ENCODE measurements at places on chromosomes 6 and 20.

DNA sequence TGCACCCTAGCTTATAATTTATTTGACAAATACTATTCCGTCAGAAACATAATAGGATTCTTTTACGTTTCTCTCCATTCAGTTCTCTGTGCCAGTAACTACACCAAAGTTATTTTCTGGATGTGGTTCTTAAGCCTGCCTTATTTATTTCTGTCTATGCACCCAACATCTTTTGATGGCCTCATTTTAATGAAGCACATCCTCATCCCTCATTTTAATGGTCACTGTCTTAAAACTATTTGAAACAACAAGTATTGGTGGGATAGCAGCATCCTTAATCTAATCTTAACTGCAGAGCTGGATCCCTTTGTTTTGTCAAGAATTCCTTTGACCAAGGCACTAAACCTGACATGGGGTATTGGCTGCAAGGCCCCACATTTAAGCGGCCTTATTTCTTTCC is 11.0 kb downstream of the FAM135A start:
- no peak for DNase-seq

DNA sequence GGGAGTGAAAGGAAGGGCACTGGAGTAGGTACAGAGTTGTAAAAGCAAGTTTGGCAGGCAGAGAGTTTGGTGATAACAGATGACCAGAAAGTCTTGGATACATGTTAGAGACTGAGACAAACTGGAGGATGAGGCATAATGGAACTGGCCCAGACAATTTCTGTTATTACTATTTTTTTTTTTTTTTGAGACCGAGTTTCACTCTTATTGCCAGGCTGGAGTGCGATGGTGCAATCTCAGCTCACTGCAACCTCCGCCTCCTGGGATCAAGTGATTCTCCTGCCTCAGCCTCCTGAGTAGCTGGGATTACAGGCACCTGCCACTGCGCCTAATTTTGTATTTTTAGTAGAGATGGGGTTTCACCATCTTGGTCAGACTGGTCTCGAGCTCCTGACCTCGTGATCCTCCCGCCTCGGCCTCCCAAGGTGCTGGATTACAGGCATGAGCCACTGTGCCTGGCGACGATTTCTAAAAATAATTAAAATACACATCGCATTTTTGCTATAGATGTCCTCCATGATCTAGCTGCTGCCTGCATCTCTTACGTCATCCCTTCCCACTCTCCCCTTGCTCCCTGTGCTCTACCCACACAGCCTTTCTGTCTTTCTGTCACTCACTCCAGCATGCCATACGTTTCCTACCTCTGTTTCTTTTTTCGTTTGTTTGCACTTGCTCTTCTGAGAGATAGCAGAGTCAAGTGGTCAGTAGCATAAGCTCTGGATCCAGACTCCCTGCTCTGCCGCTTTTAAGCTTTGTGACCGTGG is 23.5 kb downstream of the MAPK14 start:
- DNase-seq, result no peak

DNA sequence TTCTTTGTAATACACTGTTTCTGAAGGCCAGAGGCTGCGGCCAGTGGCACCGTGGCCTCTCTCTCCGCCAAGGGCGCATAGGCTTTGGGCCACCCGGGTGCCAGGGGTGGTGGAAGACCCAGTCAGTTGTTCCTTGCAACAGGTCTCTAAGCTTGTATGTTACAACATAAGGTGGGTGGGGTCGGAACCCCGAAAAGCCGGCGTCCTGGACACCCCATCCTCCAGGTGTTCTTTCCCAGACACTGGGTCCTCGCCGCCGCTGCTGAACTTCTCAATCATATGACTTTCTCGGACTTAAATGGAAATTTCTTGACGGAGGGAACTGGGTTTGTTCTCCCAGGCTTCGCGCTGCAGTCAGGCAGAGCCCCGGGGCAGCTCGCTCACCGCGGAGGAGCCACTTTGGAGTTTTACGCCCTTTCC is 983 bp upstream of the KCNQ5 start:
- DNase-seq, result no peak

DNA sequence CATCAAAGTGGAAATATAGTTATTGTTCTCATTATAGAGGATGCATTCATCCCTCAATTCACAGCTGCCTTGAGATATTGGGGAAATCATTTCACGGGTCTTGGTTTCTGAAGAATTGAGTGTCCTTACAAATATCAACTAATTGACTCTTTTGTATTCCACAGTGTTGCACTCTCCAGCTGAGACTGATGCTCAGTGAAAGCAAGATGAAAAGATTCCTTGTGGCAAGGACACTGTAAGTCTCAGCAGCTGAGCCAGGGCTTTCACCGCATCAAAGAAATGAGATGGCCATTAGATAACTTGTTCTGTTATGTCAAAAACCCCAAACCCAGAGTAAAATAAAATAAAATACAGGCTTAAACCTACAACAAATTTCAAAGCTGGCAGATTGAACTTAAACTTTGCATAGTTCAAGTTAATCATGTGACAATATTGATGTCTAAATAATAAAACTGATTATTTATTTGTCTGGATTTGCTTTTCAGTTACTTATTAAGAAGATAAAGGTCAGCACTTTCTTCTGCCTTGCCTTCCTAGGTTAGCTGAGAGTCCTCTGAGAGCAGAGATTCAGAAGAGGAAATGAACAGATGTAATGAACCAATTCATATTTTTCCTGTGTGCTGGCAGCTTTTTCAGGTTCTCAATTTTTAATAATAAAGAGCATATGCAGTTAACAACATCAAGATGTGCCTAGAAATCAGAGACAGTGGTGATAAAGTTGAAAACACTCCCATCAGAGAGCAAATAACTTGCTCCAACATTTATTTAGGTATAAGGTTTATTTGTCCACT is 82.4 kb upstream of the SMLR1 start:
- DNase-seq, result no peak

GRCh38 chr6:67630146-67630545 is 1004.9 kb upstream of the ADGRB3 start:
- DNase-seq, result no peak

- DNase-seq, result no peak
These were observed 17.5 kb upstream of the MYCT1 start for GRCh38 chr6:152680151-152680550.

GRCh38 chr20:58938078-58938477 is 43.0 kb upstream of the NELFCD start:
- DNase-seq, result no peak

GRCh38 chr6:168937054-168937453 is 316.6 kb downstream of the THBS2 start:
- DNase-seq, result no peak

GRCh38 chr20:7772371-7772770 is 167.9 kb downstream of the HAO1 start:
- DNase-seq, result no peak

- no peak for DNase-seq
These were observed 557.2 kb upstream of the AGPAT4 start for GRCh38 chr6:161830866-161831616.

GRCh38 chr6:83431545-83432155 is 799 bp upstream of the ME1 start:
- DNase-seq, result no peak

- no peak for DNase-seq
These were observed 231.6 kb downstream of the TFAP2B start for GRCh38 chr6:51049983-51050877.

DNA sequence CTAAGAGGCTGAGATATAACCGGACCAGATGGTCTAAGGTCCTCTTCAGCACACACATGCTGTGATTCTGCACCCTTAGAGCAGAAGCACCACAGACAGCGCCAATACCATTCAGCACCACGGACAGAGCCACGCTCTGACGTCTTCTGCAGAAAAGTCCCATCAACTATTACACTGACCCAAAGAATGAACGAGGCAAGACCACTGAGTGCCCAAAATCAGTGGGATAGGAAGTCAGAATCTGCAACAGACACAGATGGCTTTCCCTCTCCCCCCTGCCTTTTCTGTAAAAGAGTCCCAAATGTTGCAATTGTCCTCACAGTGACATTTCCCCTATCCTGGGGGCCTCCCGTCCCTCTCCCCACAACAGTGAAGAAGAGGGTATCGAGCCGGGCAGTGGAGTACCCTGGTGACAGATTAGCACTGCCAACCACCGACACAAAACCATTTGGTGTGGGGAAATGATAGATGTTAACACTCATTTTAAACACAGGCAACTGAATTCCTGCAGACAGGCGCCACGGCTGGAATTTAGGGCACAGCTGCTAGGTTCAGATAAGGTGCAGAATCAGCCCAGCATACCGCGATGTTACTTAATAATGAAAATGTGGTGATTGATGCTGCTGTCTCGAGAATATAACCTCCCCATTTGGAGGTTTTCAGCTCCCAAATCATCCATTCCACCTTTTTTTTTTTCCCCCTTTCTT is 66.6 kb upstream of the CTNNBL1 start:
- peak; percentile 14 for DNase-seq

DNA sequence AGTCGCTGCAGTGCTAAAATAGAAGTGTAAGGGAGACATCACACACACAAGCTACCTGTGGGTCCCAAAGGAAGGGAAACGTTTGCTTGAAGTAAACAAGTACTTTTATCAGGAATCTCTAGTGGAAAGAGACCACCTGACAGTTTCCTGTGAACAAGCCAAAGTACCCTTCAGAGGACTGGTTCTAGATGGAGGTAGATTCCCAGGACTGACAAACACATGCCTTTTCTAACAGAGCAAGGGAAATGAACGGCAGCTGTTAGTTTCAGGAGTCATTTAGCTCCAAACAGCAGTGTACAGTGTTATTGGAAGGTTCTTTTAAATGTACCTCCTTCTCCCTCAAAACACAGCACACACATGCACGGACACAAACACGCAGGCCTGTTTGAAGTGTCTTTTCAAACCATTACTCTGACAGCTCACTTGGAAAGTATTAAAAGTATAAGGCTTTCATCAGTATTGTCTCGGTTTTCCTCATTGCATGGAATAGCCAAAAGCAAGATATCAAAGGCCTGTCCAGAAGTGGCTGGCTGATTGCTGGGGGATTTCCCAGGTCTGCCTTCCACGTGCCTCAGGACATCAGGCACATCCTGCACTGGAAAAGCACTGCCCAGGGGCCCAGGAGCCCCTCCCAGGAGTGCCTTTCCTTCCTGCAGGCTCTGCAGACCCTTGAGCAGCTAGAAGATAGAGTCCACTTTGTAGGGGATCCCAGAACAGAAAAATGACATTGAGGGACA is 393.2 kb upstream of the SOX4 start:
- no peak for DNase-seq

GRCh38 chr6:139161169-139161568 is 26.3 kb downstream of the HECA start:
- DNase-seq, result no peak

DNA sequence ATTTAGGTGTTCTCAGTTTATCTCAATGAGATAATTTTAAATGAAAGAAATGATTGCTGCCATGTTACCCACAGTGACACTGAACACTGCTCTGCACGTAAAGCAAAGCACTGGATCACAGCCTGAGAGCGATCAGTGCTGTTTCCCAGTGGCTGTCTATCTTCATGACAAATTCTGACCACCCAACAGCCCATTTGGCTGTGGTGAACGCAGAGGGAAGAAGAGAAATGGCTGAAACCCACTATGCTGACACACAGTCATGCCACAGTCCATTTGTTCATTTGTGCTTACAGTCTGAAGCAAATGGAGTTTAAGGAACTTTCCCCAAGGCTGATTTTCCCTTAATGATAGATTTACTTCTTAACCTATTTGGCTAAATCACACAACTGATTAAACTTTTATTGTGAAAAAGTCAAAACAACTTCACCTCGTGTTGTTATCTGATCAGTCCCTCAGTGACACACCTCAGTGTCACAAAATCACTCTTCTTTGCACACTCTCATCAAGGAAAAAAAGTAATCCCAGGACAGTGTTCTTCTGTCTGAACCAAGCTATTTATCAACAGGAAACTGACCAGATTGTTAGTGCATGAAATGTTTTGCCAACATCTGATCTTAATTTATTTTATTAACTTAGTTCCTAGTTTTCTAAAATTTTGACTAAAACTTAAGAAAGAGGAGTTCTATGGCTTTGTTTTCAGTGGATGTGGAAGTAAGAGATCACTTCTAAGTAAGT is 225.1 kb downstream of the TBX18 start:
- DNase-seq, result no peak

GRCh38 chr6:167579806-167580618 is 246.7 kb upstream of the AFDN start:
- DNase-seq, result no peak

GRCh38 chr6:86118271-86118670 is 475.6 kb upstream of the SYNCRIP start:
- DNase-seq, result no peak

- DNase-seq, result no peak
These were observed 1.7 kb downstream of the NUDT3 start for GRCh38 chr6:34390531-34391472.

- DNase-seq, result no peak
These were observed 183.1 kb upstream of the RREB1 start for GRCh38 chr6:6924708-6925107.

DNA sequence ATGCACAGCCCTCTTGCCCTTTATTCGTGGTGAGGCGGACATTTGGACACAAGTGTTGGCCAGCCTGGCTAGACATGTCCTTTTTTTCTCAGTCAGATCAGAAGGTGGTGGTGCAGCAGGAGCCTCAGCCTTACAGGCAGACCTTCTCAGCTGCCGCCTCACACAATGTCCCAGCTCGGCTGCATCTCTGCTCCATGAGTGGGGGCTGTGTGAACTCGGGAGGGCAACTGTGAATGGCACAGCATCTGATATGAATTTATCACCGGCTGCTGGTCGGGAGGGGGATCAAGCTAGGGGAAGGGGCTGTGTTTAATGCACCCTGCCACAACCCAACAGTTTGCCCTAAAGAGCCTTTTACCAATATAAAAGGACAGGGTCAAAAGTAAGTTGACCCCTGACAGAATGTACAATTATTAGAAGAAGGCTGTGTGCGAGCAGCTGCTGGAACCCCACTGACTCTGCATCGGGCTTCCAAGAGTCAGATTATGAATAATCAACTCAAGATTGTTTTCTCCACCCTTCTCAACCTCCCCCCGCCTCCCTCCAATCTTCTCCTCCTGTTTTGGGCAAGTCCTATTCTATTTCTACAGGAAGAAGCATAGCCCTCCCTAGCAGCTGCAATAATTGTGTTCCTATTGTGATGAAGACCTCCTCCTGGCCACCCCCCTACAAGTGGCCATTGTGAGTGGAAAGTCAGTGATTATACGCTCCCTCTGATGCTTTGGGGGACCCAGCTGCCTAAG is 245.2 kb downstream of the PKHD1 start:
- DNase-seq, result no peak

GRCh38 chr20:52746190-52746589 is 226.0 kb upstream of the TSHZ2 start:
- no peak for DNase-seq

DNA sequence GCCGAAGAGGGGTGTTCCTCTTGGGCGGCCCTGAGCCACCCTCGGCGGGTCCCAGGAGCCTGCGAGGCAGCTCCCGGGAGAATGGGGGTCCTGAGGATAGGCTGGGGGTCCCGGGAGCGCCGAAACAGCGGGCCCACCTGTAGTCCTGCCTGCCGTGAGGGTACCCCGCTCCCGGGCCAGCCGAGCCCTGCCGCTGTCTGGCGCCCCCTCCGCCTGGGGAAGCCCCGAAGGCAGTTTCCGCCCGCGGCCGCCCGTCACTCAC is 280 bp downstream of the SPATA2 start:
- DNase-seq, result no peak

DNA sequence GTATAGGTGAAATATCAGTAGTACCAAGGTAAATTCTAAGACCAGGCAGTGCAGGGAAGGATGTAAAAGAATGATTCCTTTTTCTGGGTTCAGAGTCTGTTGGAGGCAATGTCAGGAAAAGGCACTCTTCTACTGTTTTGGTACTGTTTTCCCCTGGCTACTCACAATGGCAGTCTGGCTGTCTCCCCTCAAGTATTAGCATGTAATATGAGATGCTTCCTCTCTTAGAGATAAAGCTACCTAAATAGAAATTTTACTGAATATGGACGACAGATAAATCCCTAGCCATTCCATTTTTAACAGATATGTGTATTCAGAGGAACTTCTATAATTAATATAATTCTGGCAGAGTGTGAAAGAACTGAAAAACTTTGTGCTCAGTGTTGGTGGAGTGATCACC is 3.5 kb downstream of the RNF8 start:
- DNase-seq, result no peak

All from stimulated activated CD4-positive, alpha-beta T cell treated with anti-CD3 and anti-CD28 coated beads, Interleukin-4, amount 100 ng/mL, for 48 hours (primary cell).